ENCODE measurements at places on chromosomes 6 and 20. TPM values are rescaled to one million over a fixed set of nuclear protein-coding genes. Genes with fewer than 3 reads are reported as not detected.

- DNase-seq: no peak
These were observed 374.8 kb downstream of the QKI start for GRCh38 chr6:163789199-163789810.

- no peak for DNase-seq
These were observed 37.5 kb downstream of the FAM217A start for GRCh38 chr6:4041480-4041879.

GRCh38 chr6:90297867-90298381 lies 1.3 kb upstream of the BACH2 start:
- no peak for DNase-seq

DNA sequence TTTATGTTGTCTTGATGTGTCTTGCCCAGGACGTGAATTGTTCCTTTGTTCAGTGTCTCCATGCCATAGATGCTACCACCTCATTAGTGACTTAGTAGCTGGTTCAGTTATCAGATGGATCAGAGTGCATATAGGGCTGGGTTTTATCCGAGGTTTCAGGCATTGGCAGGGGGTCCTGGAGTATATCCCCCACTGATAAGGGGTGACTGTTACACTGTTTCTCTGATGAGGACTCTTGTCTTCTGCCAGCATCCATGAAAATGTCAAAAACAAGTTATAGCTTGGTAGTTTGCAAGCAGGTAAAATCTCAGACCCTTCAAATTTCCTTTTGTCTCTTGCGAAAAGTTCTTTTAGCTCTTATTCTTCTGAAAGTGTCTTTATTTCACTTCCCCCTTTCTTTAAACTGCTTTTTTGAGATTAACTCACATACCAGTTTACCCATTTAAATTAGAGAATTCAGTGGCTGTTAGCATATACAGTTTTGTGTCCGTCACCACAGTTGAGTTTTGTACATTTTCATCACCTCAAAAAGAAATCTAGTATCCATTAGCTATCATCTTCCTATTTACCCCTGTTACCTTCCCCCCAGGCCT lies 109.2 kb downstream of the CDYL start:
- DNase-seq: no peak

DEFB124 gene
- total RNA-seq: not detected

SRC gene
- 2.0 TPM for total RNA-seq

- no peak for DNase-seq
These were observed 4.0 kb downstream of the TMEM200A start for GRCh38 chr6:130369831-130370230.

GGTLC1 gene
- not detected for total RNA-seq

DNA sequence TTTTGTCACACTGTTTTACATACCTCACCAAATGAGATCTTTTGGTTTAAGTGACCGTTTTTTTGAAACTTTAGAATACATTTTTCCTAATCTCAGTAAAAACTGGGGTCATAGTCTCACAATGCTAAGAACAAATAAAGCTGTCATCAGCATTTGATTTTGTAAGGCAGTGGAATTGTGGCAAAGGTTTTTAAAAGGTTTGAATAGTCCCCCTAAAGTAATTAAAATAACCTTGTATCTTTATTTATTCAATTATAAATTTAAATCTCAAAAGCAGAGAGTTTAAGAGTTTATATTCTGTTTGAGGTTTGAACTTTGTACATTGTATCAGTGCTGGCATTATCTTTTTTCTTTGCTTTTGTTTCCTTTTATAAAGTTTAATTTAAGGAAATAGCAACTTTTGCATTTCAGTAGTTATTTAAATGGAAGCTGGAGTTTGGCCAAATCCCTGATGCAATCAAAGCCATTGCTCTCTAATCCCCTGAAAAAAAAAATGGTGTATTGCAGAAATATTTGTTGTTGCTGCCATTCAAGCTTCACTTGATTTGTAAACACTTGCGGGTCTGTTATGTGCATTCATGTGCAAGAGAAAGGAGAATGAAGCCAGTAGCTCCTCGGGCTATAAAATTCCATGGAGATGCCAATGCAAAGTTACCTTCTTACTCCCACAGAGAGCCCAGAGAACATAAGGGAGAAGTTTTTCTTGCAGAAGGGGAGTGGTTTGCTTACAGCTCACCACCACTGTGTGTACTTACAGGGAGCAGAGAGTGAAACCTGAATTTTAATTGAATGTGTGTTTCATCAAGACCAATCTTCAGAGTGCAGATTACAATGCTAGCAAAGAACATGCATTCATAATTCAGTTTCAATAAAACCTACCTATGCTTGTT lies 391.8 kb downstream of the ARHGAP18 start:
- DNase-seq: no peak

METTL24 gene
- total RNA-seq: 0.33 TPM

GRCh38 chr6:11381801-11382513 lies 149.5 kb upstream of the NEDD9 start:
- peak; percentile 72 for DNase-seq

OVOL2 gene
- total RNA-seq: not detected

- DNase-seq: peak; percentile 52
These were observed 55.7 kb upstream of the PREP start for GRCh38 chr6:105458551-105458950.

GRCh38 chr6:79833264-79833963 lies 113.9 kb downstream of the ELOVL4 start:
- DNase-seq: no peak

GRCh38 chr20:3183896-3184612 lies 10.7 kb upstream of the LZTS3 start:
- DNase-seq: no peak

GRCh38 chr20:49937027-49937929 lies 1.1 kb downstream of the RNF114 start:
- no peak for DNase-seq

DNA sequence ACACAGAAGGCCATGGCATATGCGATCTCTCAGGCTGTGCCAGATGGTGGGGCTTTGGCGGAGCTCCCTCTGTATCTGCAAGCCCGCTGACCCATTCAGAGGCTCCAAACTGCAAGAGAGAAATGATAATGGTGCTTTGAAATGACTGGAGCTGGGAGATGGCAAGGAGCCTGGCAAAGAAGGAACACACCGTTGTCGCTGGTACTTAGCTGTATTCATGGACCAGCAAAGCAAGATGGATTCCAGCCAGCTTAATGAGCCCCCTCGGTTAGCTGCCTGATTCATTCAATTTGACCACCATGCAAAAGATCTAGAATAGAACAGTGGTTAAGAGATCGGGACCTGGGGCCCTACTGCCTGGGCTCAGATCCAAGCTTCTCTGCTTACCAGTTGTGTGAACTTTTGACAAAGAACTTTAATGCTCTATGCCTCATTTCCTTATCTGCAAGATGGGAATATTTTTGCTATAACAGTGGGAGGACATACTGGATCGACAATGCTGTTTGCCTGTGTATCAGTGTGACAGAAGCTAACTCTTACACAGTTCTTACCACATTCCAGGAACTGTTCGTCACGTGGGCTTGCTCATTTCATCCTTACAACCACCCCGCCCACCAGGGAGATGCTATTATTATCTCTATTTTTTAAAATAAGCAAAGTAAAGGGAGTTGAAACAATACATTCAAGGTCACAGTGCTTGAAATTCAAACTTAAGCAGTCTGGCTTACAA lies 317.8 kb upstream of the SULF2 start:
- DNase-seq: no peak
